ENCODE measurements at places on chromosomes 16 and 17.

- DNase-seq, result no peak
Observed at GRCh38 chr16:89570342-89570923, 5.1 kb upstream of the CPNE7 start.

GRCh38 chr17:41437769-41438168 lies 3.0 kb downstream of the KRT38 start:
- no peak for DNase-seq

DNA sequence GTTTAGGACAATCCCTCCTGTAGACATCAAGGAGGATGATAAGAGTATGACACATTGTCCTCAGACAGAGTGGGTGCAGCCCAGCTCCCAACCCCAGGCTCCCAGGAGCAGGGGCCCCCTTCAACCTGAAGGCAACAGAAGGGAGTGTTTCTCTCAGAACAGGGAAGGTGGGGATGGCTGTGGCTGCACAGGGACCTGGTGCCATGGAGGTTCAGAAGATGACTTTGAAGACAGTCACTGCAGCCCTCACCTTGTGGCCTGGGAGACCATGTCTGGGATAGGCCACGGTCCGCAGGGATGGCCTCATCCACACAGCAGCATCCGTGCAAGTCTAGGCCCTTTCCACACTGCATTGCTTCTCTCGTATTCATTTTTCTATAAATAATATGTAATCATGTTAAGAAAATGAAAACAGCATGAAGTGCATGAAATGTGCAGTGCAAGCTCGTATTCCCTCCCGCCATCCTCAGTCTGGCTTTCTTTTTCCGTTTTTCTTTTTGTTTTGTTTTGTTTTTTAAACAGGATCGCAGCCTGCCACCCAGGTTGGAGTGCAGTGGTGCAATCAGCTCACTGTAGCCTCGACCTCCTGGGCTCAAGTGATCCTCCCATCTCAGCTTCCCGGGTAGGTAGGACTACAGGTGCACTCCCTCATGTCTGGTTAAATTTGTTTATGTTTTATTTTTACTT lies 71.1 kb downstream of the METRNL start:
- DNase-seq, result no peak

DNA sequence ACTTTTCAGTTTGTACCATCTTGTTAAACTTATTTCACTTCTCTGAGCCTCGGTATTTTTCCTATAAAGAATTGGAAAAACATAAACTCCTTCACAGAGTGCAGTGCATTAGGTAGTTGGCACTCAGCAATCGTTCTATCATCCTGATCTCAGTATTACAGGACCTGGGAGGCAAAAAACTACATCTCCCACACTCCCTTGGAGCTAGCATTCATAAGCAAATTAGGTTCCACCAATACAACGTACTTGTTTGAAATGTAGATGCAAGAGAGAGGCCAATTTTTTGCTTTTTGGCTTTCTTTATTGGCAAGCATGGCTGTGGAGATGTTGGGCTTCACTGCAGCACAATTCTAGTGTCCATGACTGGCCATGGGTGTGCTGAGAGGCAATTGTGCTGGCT lies 285.2 kb downstream of the CA10 start:
- no peak for DNase-seq

DNA sequence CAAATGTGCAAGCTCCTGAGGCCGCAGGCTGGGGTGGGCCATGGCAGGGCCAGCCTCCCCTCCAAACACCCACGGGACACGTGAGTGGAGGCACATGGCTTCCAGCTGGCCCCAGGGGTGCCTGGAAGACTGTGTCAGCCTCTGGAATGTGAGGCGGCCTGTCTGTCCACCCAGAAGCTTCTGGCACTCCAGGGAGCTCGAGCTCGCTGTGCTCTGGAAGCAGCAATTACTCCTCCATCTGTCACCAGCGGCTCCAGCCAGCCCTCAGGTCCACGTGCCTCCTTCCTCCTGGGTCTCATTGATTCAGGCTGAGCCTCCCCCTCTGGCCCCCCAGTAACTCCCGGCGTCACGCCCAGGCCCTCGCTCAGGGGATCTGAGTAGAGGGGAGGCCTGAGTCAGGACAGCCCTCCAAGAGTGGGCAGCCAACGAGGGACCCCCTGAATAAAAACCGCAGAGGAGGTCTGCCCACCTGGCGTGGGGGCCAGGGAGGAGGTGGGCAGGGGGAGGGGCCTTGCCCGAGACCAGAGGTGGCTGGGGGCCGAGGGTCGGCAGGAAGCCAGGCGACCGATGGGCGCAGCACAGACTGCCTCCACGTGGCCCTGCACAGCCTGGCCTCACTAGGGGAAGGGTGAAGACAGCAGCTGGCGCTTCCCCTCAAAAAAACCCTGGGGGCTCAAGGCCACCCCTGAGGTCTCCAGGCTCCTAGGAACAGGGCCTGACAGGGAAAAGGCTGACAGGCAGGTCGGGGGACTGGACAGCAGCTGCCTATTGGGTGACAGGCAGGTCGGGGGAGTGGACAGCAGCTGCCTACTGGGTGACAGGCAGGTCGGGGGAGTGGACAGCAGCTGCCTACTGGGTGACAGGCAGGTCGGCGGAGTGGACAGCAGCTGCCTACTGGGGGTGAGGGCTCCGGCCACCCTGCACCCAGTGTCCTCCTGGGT lies 11.9 kb downstream of the PIEZO1 start:
- DNase-seq, result no peak

- DNase-seq, result no peak
Observed at GRCh38 chr17:78607038-78607437, 29.8 kb upstream of the DNAH17 start.

GRCh38 chr17:81832608-81833159 lies 407 bp downstream of the MCRIP1 start:
- DNase-seq, result peak; percentile 54

- DNase-seq, result no peak
Observed at GRCh38 chr17:39926135-39926587, 1.2 kb downstream of the ORMDL3 start.

DNA sequence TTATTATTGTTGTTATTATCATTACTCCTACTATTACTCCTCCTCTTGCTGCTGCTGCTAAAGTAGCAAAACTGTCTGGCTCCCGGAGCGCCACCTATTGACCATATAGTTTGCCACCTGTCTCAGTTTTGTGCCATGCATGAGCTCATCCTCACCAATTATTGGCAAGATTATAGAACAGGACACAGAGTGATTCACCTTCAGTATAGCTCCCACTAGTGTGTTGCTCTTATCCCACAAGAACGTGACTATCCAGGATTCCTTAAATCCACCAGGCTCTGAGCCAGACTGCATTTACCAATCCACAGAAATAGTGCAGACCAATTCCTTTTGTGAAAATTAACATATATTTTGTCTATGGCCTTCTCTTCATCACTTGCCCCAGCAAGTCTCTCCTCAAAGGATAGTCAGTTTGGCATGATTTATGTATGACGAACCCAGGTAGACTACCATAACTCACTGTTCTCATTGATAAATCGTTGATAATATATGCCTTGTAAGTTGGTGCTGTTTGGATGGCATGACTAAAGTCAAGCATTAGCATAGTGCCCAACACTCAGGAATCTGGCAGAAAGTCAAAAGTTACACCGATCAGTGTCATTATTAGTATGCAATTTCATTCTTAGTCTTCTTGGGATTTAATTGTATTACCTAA lies 405.5 kb upstream of the HSBP1 start:
- DNase-seq, result no peak

DNA sequence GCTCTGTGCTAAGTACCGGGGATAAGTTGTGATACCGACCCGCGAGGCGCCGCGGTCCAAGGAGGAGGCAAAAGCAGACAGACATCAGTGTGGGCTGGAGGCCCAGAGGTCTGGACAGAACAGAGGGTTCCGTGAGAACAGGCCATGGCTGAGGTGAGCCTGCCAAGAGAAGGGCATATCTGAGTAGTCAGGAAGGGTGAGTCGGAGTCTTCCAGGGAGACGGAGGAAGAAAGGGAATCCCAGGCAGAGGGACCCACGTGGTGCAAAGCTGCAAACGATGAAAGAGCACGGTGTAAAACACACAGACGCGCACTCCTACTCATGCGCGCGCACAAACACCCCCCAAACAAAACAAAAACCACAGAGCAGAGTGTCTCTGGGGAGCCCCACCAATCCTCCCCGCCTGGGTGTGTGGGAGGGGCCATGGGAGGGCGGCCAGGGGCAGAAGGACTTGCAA lies 18.1 kb downstream of the RHBDL3 start:
- no peak for DNase-seq

- peak; percentile 52 for DNase-seq
Observed at GRCh38 chr16:88784074-88784855, 755 bp downstream of the PIEZO1 start.

DNA sequence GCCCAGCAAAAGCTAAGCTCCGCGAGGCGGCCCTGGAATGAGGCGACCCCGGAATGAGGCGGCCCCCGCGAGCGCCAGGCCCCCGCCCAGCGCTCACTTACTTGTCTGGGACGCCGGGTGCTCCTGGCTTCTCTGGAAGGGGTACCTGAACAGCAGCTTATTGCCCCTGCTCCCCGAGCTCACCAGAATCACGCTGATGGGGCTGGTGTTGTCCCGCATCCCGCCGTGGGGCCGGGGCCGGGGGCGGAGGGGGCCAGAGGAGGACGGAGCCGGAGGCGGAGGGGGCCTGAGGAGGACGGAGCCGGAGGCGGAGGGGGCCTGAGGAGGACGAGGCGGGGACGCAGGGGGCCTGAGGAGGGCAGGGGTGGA lies 440 bp downstream of the NPRL3 start:
- DNase-seq, result peak; percentile 40

DNA sequence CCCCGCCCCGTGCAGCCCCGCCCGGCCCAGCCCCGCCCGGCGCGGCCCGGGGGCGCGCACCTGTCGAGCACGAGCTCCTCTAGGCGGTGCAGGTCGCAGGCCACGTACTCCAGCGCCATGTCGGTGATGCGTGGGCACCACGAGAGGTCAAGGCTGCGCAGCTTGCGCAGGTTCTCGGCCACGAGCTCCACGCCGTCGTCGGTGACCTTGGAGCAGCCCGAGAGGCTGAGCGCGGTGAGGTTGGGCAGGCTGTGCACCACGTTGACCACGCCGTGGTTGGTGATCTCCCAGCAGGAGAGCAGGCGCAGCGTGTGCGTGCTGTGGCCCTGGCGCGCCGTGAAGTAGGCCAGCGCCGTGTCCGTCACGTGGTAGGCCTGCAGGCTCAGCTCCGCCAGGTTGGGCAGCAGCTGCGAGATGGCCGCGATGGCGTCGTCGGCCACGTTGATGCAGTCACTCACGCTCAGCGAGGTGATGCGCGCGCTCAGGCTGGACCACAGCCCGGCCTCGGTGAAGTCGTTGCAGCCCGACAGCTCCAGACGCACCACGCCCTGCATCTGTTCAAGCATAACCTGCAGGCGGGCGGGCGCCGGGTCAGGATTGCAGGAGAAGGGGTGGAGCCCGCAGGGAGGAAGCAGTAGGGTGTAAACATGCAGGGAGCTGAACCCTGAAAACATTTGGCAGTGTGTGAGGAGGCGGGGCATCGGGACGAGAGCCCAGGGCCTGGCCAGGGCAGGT lies 5.3 kb upstream of the WDR24 start:
- DNase-seq, result peak; percentile 70

DNA sequence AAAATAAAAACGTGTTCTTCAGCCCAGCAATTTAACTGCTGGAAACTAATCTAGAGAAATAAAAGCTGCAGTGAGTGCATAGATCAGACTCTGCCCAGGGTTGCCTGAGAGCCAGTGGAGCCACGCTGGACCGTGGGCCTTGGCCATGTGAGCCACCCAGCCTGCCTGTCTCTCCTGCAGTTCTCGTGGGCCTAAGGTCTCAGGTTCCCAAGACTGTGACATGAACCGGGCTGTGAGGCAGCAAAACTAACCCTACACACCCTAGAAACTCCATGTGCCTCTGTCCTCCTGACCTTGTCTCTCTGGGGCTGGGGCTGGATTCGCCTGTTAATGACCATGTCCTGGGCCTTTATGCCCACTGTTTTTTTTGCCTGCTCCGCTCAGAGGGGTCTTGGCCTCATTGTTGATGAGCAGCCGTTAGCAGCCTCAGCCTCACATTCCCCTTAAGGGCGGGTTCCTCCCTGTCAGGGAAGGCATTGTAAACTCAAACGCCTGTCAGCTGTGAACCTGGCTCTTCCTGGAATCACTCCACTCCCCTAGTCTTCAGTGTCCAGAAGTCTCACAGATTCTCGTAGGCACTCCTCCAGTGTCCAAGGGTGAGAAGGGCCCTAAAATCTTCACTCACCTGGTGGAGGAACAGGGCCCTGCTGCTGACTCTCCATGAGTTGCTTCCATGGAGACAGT lies 16.9 kb downstream of the C16orf90 start:
- DNase-seq, result no peak

DNA sequence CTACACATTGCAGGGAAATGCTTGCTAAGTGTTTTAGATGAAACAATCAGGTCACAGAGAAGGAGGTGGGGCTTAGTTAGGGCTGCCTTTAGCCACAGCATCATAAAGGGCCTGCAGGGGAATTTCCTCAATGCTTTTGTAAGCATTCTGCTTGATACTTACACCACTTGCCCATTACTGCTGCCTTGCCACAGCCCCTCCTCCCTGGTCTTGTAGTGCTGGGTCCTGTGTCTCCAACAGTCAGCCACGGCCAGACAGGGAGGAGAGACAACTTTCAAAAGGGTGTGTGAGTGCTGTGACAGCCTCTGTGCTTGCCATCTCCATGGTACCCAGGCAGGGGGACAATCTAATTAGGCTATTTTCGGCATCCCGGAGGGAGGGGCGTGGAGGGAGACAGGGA lies 111.2 kb downstream of the SHISA9 start:
- no peak for DNase-seq

GRCh38 chr16:12900599-12901203 lies 697 bp upstream of the SHISA9 start:
- no peak for DNase-seq

- no peak for DNase-seq
Observed at GRCh38 chr17:82893779-82894178, 54.0 kb upstream of the ZNF750 start.

- no peak for DNase-seq
Observed at GRCh38 chr16:11215935-11216556, 40.0 kb downstream of the SOCS1 start.

- DNase-seq, result no peak
Observed at GRCh38 chr17:3712811-3713463, 10.8 kb upstream of the HASPIN start.

GRCh38 chr17:69828087-69828486 lies 246.9 kb upstream of the KCNJ16 start:
- DNase-seq, result no peak

DNA sequence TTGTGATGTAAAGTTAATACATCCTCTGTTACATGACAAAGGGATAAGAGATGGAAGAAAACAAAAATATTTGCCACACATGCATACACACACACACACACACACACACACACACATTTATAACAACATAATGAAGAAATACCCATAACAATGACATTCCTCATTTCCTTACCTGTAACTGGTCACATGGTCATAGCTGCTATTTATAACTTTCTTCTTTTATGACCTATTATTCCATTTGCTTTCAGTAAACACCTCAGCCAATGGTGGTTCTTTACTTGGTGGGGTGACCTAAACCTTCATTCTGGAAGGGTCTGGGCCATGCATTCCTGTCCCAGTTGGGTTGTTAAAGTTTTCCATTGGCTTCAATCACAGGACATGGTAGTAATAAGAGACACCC lies 5.3 kb downstream of the MT2A start:
- no peak for DNase-seq

- no peak for DNase-seq
Observed at GRCh38 chr16:88769617-88770460, 15.2 kb downstream of the PIEZO1 start.

- no peak for DNase-seq
Observed at GRCh38 chr16:11602321-11602720, 15.6 kb upstream of the LITAF start.

All from activated CD8-positive, alpha-beta memory T cell treated with anti-CD3 and anti-CD28 coated beads, Interleukin-2, amount 50 U/mL, for 4 hours (primary cell).